ENCODE measurements at places on chromosomes 11 and 22.
A peak's percentile ranks its signal among the peaks of the same experiment; 100 is the strongest.

GRCh38 chr11:44979543-44980399 is 29.1 kb upstream of the TP53I11 start:
- DNase-seq, result no peak

DNA sequence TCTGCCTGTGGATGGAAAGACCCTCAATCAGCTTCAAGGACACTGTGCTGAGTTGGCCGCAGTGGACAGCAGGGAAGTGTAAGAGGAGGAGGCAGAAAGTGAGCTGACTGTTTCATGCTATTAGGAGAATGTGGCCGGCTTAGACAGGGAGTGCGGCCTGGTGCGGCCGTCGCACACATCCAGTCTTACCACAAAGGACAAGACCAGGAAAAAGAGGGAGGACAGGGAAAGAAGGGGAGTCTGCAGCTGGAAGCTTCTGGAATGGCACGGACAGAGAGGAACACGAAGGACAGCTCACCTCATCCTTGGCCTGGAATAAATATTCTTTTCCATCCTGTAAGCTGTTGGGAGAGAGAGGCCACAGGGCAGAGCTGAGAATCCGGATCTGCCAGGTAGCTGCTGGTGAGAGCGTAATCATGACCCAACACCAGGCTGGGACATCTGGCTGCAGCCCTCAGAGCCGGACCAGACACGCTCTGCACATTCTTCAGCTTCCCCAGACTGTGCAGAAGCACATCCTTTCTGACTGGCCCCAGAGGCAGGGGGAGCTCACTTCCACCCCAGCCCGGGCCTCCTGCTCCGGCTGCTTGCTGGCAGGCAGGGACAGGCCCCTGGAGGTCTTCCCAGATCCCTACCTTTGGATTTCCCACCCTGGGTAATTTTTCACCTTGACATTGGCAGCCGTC is 8.6 kb upstream of the RBM4B start:
- DNase-seq, result no peak

DNA sequence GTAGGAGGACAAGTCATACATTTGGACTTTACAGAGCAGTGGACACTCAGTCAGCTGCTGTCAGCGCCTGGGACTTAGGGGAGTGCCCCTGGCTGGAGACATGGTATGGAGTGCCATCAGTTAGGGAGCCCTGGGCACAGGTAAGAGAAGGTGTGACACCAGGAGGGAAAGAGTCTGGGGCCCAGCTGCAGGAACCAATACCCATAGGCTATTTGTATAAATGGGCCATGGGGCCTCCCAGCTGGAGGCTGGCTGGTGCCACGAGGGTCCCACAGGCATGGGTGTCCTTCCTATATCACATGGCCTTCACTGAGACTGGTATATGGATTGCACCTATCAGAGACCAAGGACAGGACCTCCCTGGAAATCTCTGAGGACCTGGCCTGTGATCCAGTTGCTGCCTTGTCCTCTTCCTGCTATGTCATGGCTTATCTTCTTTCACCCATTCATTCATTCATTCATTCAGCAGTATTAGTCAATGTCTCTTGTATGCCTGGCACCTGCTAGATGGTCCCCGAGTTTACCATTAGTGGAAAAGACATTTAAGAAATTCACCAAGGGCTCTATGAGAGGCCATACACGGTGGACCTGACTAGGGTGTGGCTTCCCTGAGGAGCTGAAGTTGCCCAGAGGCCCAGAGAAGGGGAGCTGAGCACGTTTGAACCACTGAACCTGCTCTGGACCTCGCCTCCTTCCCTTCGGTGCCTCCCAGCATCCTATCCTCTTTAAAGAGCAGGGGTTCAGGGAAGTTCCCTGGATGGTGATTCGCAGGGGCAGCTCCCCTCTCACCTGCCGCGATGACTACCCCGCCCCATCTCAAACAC is 850 bp upstream of the MIF start:
- DNase-seq, result no peak

DNA sequence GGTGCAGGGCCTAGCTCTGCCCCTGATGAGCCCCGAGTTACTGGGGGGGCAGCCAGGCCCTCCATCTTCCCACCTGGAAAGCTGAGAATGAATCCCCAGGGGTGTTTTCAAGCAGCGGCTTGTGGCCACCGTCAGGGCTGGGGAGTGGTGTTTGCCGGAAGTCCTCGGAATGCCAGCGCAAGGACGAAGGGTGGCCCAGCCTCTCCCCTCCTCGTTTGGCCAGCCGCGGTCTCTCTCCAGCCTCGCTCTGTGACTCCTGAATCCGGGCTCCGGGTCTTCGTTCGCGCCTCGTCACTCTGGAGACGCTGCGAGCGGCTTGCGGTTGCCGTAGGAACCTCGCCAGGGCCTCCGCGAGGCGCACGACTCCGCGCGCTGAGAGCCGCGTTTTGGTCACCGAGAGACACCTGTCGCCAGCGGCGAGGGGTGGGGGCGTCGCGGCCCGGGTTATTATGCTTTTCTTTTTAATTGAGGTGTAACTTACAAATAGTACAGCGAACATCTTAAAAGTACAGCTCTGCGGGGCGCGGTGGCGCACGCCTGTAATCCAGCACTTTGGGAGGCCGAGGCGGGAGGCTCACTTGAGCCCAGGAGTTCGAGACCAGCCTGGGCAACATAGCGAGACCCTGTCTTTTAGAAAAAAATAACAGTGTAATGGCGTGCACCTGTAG is 6.3 kb upstream of the KDELR3 start:
- peak; percentile 20 for DNase-seq

DNA sequence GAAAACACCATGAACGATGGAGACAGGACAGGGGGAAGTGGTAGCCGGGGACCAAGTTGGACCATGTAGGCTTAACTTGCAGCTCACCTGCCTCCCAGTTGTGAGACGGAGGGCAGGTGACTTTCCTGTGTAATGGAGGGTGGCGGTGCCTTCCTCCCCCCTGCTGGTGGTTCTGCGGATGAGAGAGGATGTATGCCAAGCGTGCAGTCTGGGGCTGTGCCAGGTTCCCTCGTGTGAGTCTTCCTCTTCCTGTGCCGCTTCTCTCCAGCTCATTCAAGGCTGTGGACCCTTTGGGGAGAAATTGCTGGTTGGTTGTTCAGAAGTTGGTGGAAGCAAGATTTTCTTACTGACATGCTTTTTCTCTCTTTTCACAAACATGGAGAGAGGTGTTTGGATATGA is 35.1 kb downstream of the MPPED1 start:
- no peak for DNase-seq

DNA sequence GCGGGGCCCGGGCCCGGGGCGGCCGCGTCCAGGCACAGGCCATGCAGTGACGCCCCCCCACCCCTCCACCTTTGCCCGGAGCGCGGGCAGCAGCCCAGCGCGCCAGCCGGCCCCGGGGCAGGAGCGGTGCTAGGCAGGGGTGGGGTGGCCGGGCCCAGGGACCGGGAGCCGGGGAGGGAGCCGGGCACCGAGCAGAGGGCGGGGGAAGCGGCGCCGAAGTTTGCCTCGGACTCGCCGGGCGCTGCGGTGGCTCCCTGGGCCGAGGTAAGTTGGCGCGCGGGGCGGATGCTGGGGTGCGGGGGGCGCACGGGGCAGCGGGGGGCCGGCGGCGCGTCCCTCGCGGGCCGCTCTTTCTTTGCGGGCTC is 332 bp downstream of the TEAD1 start:
- DNase-seq, result no peak

GRCh38 chr22:35802885-35803284 is 85.2 kb downstream of the APOL5 start:
- no peak for DNase-seq

- no peak for DNase-seq
Observed at GRCh38 chr11:16292167-16292859, 64.0 kb downstream of the SOX6 start.

DNA sequence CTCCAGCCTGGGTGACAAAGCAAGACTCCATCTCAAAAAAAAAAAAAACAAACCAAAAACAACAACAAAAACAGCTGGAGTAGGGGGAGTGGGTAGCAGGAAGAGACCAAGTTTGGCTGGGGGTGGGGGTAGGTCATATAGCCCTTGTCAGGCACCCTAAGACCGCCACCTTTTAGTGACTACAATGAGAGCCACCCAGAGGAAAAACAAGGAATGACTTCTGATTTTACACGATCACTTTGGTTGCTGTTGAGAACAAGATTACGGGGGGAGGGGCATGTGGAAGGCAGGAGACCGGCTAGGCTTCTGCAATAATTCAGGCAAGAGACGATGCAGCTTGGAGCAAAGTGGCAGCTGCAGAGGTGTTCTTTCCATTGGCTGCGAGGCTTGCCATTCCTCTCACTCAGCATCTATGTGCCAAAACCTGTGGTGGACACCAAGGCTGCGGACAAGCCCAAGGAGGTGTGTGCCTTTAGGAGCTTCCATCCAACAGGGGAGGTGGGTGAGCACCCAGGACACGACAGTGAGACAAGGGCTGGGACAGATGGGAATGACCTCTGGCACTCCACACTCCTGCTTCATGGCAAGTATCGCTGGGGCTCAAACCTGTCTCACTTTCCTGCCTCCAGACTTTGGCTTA is 1.7 kb downstream of the RPS19BP1 start:
- DNase-seq, result peak; percentile 48

GRCh38 chr11:45805305-45806071 is 539 bp downstream of the SLC35C1 start:
- DNase-seq, result peak; percentile 13

DNA sequence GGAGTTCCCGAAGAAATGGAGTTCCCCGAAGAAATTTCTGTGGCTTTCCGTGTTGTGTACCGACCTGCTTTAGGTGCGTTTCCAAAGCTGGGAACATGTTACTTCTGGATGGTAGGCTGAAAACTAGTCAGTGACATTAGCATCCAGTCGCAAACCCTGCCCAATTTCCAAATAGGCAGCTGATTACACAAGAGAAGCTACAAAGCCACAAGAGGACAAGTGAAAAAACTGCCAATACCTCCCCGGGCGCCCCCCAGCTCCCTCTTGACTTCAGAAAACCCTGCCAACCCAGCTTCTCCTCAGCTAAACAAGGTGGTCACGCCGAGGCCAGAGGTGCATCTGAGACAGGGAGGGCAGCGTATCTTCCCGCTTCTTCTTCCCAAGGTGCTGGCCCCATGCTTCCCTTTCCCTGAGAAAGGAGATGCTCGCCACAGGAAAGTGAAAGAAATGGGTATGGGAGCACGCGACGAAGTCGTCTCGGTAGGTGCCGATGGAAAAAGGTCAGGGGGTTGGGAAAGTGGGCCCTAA is 551 bp downstream of the AGBL2 start:
- peak; percentile 15 for DNase-seq

GRCh38 chr22:44307509-44308169 is 5.1 kb downstream of the SHISAL1 start:
- DNase-seq, result no peak

DNA sequence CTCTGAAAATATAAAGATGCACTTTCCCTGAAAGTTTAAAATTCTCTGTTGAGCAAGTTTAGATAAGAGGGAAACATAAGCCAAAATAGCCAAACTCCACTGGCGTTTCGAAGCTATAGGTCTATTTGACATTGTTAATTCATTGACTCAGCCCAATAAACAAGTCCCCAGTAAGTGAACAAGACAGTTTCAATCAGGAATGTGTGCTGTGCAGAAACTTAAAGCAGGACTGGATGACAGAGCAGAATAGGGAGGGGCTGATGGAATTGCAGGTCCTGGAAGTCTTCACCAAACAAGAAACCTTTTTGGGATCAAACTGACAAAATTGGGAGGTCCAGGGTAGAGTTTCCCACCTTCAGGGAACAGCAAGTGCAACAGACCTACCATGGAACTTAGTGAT is 8.9 kb upstream of the KDM4E start:
- no peak for DNase-seq

DNA sequence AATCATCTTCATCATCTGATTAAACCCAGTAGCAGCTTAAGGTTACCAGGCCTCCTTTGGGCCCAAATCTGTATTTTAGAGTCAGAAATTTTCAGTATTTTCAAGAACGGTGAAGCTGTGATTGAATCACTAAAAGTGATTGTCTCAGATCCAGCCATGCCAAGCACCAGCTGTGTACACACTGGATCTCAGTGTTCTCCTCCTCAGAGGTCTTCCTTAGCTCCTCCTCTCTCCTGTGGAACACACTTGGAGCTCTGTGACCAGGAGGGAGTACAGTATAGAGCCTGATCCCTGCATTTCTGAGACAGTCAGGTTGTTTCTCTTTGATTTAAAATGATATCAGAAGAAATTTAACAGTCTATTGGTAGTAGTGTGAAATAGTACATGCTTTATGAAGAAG is 401.1 kb downstream of the NTM start:
- DNase-seq, result no peak

DNA sequence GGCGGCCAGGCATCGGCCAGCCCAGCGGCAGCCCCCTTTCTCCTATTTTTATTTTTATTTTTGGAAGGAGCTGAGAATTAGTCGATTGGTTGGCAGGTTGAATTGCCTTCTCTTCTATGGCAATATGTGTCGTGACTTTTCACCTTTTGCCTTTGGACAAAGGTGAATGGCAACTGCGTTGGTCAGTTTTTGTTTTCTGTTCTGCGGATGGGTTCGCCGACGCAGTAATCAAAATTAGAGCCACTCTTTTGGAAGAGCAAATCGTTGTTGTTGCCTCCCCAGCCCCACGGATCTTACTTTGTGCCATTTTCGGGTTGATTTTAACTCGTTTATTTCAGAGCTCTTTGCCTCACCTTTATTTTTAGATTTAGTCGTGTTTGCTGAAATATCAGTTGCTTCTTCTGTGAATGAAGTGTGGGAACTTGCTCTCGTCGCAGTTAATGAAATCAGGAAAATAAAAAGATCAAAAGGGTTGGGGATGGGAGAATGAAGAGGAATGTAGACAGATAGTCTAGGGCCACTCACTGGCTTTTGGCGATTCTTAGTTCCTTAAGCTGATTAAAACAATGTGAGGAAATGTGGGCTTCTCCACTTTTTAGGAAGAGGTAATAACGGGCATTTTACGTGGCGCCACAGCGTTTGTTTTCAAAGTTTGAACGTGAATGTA is 1.6 kb downstream of the CECR2 start:
- DNase-seq, result no peak

DNA sequence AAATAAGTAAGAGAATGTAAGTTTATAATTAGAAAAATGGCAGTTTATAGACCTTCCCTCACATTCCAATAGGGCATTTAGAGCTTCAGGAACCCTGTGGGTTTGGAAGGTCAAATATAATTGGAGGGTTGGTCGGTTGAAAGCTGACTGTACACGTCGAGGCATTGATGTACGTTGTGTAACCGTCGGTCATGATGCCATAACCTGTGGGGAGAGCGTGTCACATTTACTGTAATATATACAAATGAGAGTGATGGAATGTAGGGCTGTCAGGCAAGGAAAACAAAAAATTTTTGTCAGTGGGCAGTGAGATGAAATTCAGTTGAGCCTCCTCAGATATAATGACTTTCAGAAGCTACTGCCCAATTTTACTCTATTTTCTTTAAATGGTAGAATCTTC is 88.5 kb downstream of the ARL14EP start:
- no peak for DNase-seq

DNA sequence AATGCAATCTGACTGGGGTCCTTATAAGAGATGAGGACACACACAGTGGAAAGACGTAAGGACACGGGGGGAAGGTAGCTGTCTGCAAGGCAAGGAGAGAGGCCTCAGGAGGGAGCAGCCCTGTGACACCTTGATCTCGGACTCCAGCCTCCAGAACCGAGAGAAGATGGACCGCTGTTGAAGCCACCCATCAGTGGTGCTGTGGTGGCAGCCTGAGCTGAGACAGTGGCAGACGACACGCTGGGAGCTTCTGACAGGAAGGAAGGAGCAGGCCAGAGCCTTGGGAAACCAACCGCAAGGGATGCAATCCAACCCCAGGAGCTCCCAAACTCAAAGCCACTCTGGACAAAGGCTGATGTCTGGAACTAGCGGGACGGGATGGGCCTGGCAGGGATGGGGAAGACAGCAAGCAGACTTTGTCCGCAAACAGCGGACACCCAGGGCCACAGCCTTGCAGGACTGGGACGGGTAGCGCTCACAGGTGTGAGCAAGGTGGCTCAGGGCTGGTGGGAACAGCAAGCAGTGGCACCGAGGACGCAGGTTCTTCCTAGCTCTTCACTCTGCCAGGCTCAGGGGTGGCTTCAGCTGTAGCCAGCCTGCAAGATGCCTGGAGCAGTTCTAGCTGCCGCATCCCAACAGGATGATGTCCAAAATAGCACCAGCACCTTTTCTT is 10.9 kb downstream of the LTO1 start:
- DNase-seq, result no peak
